Heart left ventricle (tissue), 16 donors: ENCODE measurements at places on chromosomes 2 and 18.

DNA sequence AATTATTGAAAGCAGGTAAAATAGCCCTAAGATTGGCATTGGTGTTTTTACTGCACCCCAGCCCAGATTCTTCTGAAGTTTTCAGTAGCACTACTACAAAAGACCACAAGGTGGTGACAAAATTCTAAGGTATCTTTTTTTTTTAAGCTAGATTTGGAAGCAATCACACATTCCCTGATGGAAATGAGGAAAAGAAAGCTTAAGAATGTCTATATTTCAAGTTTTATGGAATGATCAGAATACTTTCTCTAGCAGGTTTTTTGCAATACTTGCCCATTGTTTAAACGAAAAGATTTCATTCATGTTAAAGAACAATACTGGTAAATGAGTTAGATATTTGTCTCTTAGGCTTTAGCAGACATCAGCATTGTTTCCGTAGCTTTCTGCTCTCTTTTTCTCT lies 32.1 kb upstream of the ZNF638 start:
- no peak for DNase-seq

DNA sequence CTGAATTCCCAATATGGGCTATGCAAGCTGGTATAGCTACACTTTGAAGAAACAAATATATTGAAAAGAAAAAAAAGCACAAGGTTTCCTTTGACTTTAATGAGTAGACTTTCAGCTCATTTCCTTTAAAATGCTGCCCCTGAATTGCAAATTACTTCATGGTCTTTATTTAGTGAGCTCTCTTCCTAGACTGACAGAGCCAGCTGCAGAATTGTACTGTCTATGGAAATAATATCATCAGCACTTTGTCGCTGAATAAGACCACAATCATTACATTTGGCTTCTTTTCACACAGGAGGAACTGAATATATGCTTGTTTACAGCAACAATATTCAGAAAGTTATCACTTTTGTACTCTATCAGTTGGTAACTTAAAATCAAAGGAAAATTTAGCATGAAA lies 41.7 kb downstream of the ARL5A start:
- DNase-seq: no peak

GRCh38 chr2:160700021-160700814 lies 206.6 kb upstream of the RBMS1 start:
- DNase-seq: no peak

DNA sequence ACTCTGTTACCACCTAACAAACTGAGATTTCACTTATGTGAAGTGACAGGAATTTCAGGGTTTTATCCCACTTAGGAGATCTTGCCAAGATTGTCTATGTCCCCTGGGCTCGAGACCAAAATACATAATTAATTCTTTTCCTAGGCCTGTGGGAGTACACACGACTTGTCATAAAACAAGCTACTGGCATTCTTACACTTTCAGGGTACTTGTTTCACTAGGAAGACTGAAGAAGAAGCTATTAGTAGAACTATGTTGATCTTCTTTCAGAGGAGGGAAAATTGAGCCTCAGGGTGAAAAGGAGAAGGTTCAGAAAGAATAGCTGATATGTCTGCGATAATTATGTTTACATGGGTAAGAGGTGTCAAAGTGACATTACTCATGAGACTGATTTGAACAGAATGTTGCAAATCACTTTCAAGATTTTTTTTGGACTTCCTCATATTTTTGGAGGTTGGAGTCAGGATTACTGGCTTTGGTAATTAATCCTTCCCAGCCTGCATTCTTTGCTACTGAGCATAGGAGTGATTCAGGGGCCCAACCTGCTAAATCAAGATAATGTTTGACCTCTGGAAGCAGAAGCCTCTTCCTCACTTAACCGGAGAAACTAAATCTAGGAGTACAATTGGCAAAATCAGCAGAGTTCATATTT lies 240.0 kb upstream of the NT5C1B start:
- no peak for DNase-seq

- DNase-seq: no peak
Measured at GRCh38 chr2:10668402-10669012, 21.3 kb downstream of the NOL10 start.
